ENCODE measurements at places on chromosomes 16 and 17.

DNA sequence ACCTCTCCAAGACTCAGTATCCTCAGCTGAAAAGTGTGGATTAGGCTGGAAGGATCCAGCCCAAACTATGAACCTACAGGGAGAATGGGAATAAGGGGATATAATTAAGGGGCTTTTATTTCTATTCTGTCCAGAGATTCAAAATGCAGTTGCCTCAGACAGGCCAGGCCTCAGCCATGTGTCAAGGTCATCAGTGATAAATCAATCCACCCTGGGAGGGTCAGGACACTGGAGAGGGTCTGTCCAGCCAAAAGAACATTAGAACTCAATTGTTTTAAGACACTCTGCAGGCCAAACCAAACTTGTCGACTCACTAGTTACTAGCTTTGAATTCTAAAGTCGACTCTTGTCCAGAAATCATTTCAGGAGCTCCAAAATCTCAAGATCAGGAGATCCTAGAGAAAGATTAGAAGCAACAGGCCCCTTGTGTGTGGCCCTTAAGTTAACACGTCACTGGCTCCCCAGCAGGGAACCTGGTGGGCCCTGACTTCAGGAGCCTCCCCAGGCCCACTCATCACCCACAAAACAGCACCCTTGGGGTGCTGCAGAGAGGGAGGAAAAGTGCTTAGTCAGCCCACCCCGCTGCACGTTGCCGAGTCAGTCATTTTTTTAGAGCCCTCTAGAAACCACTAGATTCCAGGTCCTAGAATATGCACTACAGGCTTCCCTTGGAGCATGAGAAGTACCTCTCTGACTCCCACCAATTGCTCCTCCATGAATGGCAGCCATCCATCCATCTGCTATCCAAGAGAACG lies 156.8 kb downstream of the XYLT1 start:
- no peak for DNase-seq

- DNase-seq, result no peak
These were observed 44.0 kb upstream of the PABPN1L start for GRCh38 chr16:88910284-88911135.

- no peak for DNase-seq
These were observed 55.2 kb downstream of the GAN start for GRCh38 chr16:81369888-81370504.

GRCh38 chr17:80960797-80961452 lies 30.7 kb upstream of the CHMP6 start:
- DNase-seq, result no peak

DNA sequence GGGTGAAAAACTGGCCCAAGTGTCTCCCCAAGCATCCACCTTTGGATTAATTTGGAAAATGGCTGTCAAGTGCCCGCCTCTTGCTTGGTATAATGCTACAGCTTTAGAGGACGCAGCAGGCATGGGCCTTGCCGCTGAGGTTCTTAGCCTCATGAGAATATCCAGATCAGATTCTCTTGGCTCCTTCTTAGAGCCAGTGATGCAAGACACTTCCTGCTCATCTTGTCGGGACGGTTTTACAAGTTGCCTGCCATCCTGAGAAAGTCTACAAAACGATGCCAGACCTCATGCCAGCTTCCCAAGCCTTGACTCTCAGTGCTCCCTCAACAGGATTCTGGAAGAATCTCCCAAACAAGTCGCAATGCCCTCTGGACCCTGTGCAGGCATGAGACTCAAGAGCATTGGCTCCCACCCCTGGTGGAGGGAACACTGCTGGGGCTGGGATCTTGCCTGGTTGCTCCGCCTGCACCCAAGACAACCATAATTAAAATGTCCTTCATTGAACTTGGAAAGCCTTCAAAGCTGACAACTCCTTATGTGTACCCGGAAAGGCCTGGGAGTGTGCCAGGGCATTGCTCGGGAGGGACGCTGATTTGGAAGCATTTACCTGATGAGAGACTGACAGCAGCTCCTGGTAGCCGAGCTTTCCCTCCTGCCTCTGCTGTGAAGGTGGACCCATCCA lies 25.8 kb upstream of the STH start:
- DNase-seq, result no peak

DNA sequence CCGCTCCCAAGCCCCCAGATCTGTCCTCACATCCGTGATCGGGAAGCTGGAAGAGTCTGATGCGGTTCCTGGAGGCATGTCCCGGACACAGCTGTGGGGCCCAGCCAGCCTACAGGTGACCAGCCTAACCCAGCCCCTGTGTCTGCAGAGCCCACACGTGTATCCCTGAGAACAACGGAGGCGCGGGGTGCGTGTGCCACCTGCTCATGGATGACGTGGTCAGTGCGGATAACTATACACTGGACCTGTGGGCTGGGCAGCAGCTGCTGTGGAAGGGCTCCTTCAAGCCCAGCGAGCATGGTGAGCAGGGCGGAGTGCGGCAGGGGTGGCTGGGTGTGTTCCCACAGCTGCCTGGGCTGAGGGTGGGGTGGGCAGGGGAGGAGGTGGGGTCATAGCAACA lies 30.9 kb downstream of the IL4R start:
- DNase-seq, result no peak

- DNase-seq, result no peak
These were observed 5.4 kb upstream of the TNS4 start for GRCh38 chr17:40506786-40507185.

GRCh38 chr16:21101631-21102420 lies 48.8 kb downstream of the DNAH3 start:
- DNase-seq, result no peak

DNA sequence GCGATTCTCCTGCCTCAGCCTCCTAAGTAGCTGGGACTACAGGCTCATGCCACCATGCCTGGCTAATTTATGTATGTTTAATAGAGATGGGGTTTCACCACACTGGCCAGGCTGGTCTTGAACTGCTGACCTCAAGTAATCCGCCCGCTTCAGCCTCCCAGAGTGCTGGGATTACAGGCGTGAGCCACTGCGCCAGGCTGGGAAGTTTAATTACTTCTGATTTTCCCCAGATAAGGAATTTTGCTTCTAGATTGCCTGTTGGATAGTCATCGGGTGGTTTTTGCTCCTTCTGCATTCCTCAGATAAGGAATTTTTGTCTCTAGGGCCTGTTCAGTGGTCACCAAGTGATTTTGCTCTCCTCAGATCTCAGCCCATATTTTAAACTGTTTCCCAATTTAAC lies 112.5 kb downstream of the MAP2K4 start:
- DNase-seq, result peak; percentile 16

DNA sequence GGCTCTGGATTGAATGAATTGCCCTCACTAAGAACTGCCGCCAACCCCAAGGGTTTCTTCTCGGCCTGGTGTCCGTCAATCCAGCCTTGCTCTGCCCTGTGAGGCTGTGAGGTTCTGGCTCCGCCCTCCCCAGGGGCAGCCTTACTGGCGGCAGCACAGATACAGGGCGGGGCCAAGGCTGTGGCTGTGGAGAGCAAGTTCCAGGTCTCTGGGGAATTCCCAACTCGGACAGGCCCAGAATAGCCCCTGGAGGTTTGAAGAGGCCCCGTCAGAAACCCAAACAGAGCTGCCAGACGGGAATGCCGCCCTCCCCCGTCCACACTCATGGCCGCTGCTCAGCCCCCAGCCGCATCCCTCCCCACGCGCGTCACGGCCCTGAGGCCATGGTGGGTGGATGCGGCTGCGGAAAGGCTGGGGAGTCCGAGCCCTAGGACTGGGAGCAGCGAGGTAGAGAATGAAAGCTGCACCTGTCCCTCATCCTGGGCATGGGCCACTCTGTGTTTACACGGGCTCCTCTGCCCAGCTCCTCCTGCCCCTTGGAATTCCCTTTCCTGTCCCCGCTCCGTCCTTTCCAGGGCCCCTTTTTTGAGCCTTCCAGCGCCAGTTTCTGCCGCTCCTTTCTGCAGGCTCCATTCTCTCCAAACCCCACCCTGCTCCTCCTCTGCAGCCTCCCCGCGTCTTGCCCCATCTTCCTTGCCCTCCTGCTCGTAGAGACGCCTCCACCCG lies 660 bp upstream of the PRRT2 start:
- peak; percentile 89 for DNase-seq

DNA sequence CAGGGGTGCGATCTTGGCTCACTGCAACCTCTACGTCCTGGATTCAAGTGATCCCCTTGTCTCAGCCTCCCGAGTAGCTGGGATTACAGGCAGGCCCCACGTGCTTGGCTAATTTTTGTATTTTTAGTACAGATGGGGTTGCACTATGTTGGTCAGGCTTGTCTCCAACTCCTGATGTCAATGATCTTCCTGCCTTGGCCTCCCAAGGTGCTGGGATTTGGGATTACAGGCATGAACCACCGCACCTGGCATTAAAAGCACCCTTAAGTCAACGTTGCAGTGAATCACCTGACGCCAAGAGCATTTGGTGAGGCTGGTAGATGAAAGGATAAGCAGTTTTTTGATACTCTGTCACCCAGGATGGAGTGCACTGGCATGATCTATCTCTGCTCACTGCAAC lies 59.0 kb downstream of the NDE1 start:
- no peak for DNase-seq

DNA sequence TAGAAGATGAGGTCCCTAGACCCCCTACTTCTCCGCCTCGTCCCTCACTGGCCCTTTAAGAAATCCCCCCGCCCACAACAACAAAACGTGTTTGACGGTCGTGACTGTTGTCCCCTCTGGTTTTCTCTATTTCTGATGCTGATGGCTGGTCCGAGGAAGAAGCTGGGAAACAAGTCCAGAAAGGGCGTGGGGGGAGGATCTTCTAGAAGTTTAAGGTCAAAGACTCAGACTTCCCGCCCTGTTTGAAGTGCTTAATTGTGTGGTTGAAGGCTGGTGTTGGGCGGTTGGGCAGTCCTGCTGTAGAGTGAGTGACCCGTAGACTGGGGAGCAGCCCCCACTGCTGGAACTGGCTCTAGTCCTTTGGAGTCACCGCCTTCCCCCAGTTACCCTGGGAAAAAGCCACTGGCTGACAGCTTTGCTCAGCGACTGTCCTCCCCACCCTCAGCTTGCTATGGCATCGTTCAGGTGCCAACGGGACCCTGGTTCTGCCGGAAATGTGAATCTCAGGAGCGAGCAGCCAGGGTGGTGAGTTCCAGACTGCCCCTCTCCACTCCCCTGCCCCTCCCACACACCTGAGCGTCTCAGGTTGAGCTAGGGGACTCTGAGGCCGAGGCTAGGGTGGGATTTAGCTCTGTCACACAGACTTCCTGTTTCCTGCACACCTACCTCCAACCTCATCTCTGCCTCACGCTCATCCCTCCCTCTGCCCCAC lies 1.6 kb downstream of the MLLT6 start:
- no peak for DNase-seq

- DNase-seq, result no peak
These were observed 167.5 kb downstream of the PRKCA start for GRCh38 chr17:66469890-66470289.

DNA sequence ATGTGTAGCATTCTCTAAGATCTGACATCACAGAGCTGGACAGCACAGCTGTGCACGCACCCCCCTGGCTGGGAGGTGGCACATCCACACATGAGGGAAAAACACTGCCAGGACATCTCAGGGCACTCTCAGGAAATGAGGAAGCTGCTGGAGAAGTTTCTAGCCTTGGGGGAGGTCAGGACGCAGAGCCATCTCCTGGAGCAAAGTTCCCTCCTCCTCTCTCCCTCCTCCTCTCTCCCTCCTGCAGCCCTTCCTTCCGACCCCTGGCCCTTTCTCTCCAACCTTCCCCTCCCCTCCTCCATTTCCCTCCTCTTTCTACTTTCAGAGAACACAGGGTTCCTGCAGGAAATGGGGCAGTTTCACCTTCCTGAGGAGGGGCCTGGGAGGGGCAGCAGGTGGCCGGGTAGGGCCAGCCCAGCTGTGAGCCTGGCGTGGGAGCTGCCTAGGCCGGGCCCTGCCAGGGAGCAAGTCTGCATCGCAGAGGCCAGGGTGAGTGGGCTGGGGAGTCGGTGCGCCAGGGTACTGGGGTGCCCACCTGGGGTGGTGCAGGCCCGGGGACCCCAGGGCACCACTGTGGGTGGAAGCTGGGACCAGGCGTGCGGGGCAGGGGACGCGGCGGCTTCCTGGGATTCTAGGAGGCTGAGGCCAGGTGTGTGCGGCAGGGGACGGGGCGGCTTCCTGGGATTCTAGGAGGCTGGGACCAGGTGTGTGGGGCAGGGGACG lies at the start of gene DPEP1:
Gene DPEP1 (plus strand): TSS at position 412 of the 723 bp plus-strand sequence. CDS start 16,769 bp downstream, outside the sequence.
- no peak for DNase-seq

DNA sequence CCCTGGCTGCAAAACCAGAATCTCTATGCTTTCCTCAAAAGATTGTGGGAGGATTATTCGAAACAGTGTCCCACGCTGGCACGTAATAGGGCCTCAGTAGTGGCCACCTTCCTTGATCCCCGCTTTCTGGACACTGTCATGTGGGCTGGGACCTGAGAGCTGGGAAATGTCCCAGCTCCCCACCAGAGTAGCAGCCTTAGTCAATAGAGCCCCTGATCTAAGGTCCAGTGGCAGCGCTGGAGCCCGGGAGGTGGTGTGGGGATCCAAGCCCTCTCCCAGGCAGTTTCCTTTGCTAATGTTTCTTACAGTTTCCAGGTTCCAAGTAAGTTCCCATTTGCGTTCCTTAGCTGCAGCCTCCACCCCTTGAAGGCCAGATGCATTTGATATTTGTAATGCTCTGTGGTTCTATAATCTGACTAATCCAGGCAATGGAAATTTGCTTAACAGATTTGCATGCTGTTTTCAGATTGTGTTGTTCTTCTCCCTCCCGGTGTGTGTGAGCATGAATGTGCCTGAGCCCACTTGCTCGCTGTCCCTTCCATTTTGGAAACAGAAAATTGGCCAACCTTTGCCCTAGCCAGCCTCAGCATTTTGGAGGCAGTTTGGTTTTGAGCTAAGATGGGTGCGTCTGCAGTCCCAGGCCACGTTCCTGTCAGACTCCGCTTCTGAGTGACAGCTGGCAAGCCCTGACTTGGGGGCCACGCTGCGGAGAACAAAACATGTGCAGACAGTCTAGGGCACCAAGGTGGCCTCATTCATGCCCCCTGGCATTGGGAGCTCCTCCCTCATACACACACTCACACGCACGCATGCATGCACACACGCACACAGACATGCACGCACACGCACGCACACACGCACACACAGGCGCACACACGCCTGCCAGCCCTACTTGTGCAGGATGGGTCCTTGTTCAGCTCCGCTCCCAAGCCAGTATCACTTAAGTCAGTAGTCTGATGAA lies 69.4 kb downstream of the CCDC182 start:
- no peak for DNase-seq

GRCh38 chr17:59508999-59509625 lies 56.3 kb upstream of the DHX40 start:
- DNase-seq, result no peak
